ENCODE measurements at places on chromosomes 5 and 9.

- DNase-seq: peak; percentile 10
These were observed 26.7 kb upstream of the RICTOR start for GRCh38 chr5:39100851-39101396.

- no peak for DNase-seq
These were observed 52.3 kb upstream of the ADAMTS2 start for GRCh38 chr5:179397516-179397915.

DNA sequence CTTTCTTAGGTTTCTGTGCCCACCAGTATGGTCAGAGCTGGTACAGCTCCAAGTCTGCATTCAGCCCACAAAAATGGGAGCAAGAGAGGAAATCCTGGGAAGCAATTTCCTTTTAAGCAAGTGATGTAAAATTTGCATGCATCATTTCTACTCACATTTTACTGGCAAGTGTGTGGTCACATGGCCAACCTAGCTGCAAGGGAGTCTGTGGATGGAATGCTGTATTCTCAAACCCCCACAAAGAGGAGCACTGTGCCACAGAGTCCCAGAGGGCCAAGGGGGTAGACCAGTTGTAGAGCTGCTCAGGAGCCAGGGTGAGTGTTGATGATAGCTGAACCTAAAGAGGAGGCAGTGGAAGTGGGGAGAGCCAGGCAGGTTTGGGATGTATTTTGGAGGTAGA is 154.3 kb upstream of the SPRY4 start:
- no peak for DNase-seq

- peak; percentile 57 for DNase-seq
These were observed 13.6 kb upstream of the SYNPO start for GRCh38 chr5:150626853-150627276.

DNA sequence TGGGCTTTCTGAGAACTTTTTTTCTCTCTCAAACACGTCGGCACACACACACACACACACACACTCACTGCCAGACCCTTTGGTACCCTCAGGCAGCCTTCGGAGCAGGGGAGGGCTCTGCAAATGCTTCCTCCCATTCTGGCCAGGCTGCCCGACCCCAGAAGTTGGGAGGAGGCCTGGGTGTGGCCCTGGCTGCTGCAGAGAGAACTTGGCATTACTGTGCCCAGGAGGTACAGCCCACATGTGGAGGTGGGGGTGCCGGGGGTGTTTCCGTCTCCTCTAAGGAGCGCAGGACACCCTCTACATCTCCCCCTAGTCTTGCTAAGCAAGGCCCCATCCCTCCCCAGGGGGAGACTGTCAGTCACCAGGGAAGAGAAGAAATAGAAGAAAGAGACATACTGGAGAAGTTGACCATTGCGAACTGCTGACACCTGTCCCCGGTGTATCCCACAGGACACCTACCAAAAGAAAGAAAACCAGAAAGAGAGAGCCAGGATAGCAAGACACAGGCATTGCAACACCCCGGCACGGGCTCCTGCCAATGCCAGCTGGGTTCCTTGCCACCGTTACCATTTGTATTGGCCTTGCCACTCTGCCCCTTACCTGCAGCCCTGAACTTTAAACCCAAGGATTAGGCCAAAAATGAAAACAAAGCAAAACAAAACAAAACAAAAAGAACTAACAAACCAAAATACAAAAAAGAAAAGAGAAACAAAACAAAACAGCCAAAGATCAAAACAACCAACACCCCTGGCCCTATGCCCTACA is 69.3 kb downstream of the PSD2 start:
- no peak for DNase-seq

DNA sequence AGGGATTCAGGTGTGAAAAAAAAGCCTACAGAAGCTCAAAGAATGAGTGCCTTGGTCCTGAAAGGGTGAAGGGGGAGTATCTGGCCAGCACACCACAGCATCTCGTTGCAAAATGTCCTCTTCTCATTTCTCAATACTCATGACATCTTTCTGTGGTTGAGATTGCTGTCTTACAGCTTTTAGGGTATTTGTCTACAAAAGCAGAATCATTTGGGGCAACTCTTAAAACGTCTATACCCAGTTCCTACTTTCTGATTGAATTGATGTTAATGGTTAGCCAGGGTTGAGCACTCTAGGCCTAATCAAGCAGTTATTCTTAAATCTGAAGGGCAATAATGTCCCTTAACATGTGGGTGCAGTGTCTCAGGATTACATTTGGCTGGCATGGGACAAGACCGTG is 21.2 kb upstream of the PCSK5 start:
- DNase-seq: no peak

- DNase-seq: peak; percentile 9
These were observed at the start of gene SLC46A2 for GRCh38 chr9:112890106-112891081. TSS of gene SLC46A2 (minus strand) at chr9:112890876. CDS start at chr9:112890681, 195 bp downstream.

DNA sequence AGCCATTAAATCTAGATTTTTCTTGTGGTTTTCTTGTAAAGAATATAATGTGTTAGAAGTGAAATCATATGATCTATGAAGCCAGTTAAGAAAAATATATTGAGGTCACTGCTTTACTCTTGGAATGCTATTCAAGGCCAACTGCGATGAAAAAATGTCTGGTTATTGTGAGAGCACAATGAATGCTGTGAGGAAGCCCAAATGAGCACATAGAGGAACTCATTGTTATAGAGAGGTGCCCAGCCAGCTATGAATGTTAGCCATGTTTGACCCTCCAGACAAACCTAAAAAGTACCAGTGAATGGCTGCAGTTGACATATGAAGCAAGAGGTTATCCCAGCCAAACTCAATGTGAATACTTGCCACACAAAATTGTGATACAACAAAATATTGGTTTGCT is 359.8 kb upstream of the FAM174A start:
- DNase-seq: no peak

GRCh38 chr9:131606896-131607567 is 61.7 kb downstream of the PRRT1B start:
- DNase-seq: no peak

DNA sequence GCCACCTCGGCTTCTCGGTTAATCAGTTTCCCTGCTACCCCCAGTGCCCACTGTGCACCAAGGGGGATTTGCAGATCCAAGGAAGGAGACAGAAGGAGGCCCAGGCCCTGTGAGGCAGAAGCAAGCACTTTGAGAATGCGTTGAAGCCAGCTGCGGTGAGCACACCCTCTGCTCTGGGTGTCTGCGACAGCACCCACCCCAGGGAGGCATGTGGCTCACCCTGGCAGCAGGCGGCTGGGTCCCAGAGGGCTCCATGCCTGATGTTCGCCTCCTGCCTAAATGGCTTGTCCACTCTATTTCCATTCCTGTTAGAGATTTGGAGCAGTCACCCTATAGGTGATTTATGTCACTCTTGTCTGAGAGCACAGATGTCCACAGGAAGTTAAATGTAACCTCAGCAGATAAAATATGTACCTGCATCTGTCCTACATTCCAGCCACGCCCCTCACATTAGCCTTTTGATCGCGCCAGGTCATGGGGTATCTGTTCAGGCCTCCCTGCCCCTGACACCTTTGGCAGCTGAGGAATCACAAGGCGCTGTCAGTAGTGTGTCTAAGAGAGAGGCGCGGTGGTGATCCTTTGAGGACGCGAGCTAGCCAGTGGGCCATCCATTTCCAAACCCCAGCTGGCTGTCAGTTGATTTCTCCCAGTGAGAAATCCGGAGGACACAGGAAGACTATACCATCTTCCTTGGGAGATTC is 28.1 kb downstream of the PTGES2 start:
- no peak for DNase-seq

GRCh38 chr9:123637606-123637944 is 281.6 kb downstream of the CRB2 start:
- peak; percentile 49 for DNase-seq

DNA sequence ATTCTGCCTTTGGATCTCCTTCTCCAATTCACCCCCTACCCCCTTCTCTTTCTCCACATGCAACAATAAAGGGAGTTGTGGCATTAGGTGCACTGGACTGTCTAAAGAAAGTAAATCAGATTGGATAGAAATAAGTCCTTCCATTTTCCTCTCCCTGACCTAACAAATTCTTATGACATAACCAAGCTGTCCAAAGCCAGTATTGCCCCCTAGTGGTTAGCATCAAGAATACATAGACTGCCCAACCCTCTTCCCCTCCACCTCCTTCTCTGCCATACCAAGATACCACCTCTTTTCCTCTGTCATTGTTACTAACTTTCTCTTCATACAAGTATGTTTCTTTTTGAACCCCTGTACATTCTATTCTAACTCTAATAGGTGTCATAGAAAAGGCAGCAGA is 45.7 kb downstream of the PPARGC1B start:
- DNase-seq: peak; percentile 57

Measured in NCI-H69 (cell line).